ENCODE measurements at places on chromosomes 5 and 9.

DNA sequence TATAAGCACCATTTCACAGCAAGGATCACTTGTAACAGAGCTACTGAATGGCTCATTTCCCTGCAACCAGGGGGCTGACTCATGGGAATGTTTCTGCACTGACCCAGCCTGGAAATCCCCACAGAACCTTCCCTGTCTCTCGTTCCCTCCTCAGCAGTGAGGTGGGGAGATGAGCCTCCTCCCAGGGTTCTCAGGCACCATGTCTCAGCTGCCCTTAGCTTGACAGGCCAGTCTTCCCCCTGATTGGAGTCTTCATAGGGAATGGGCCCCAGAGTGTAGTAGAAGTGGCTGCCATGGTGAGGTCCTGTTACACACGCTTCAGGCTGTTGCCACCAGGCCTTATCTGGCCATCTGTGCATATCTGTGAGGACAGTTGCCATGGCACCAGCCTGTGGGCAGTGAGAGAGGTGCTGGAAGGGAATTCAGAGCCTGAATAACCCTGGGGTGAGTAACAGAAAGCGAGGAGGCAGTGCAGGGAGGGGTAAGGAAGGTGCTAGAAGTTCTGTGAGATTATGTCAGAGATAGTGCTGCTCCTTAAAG, 324.4 kb downstream of the ENC1 start:
- peak; percentile 92 for DNase-seq

DNA sequence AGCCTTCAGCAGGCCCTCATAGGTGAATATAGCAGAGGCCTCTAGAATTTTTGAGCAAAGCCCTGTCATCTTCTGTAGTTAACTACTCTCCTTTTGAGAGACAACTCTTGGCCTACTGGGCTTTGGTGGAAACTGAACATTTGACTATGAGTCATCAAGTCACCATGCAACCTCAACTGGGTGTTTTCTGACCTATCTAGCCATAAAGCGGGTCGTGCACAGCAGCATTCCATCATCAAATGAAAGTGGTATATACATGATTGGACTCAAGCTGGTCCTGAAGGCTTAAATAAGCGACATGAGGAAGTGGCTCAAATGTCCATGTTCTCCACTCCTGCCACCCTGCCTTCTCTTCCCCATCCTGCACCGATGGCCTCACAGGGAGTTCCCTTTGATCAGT, 1115.5 kb downstream of the TAF11L14 start:
- no peak for DNase-seq

GRCh38 chr5:170788626-170789304, 5.2 kb downstream of the GABRP start:
- DNase-seq = peak; percentile 65

GRCh38 chr5:95619514-95620029, 315 bp upstream of the GPR150 start:
- DNase-seq = peak; percentile 81

DNA sequence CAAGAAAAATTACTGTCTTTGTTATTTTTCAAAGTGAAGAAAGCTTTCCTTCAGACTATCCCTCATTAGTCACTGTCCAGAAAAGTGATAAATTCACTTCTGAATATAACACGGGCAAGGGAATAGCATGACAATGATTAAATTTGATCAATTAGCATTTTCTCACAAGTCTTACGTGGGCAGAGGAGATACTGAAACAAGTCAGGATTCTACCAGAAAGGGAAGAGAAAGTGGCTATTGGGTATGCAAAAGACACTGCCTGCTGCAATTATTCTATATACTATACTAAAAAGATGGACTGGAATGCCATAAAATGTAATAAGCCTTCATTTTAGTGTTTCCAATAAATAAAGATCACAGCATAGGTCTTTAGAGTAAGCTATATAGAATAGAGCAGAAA, 7.4 kb downstream of the COX7C start:
- DNase-seq = no peak

DNA sequence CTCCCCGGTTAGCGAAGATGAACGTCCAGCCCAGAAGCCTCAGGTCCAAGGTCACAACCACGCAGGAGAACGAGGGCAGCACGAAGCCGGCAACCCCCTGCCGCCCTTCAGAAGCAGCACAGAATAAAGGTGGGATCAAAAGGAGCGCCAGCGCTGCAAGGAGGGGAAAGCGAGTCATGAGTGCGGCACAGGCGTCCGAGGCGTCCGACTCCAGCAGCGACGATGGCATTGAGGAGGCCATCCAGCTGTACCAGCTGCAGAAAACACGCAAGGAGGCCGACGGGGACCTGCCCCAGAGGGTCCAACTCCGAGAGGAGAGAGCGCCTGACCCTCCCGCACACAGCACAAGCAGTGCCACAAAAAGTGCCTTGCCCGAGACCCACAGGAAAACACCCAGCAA, 5.8 kb downstream of the PPP1R26 start:
- no peak for DNase-seq

DNA sequence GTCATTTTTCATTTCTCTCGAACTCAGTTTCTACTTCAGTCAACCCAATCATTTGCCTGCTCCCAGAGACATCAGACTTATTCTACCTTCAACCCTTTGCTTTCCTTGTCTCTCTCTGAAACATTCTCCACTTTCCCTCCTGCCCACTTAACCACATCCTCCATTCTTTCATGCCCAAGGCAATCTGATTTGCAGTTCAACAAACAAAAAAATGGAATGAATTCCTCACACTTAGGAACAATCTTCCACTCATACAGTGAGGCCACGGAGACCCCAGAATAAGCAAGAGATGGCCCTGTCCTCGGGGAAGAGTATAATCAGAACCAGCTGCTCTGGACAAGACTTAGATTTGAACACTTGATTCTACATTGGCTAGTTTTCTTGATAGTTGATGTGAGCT, 180.5 kb downstream of the RFK start:
- no peak for DNase-seq
